ENCODE measurements at places on chromosomes 4 and X.

DNA sequence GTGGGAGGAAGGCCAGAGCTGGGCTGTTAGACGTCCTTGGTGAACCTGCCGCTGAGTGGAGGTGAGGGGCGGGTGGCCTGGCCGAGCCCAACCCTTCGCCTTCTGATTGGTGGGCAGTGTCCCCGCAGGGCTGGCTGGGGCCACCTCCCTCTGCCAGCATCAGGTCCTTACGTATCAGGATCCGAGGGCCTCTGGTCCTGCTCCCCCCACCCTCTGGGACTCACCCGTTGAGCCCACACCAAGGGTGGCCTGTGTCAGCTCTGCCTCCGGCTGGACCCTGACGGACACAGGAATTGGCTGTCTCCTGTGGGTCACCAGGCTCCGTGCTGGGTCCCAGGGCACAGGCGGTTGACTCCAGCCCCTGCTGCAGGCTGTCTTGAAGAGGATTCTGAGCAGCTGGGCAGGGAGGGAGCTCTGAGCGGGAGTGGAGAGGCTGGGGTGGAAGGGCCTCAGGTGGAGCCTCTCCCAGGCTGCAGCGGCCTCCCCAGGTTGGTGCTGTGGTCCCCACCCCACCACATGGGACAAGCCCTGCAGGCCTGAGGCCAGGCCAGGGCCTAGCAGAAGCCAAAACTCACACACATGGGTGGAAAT, 58.4 kb upstream of the NKX1-1 start:
- DNase-seq: no peak

- DNase-seq: no peak
These were observed 43.8 kb downstream of the PALLD start for GRCh38 chr4:168540503-168541265.

GRCh38 chrX:30665471-30665870, 12.2 kb downstream of the GK start:
- no peak for DNase-seq

DNA sequence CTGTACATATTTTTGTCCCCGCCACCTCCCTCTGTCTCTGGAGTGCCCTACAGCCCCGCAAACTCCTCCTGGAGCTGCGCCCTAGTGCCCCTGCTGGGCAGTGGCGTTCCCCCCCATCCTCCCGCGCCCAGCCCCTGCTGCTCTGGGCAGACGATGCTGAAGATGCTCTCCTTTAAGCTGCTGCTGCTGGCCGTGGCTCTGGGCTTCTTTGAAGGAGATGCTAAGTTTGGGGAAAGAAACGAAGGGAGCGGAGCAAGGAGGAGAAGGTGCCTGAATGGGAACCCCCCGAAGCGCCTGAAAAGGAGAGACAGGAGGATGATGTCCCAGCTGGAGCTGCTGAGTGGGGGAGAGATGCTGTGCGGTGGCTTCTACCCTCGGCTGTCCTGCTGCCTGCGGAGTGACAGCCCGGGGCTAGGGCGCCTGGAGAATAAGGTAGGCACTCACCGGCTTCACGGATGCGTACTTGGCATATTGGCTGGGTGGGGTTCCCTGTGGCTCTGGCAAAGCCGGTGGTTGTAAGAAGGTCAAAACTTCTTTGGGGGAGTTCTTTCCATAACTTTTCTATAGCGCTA, 653 bp downstream of the HHIP start:
- no peak for DNase-seq
